ENCODE measurements at places on chromosomes 2 and 18. TPM values are rescaled to one million over a fixed set of nuclear protein-coding genes. Genes with fewer than 3 reads are reported as not detected.

Gene NEB
- 1.9 TPM for total RNA-seq

Gene CCBE1
- 34.5 TPM for total RNA-seq

Gene TWIST2
- total RNA-seq: 63.5 TPM

Gene CRYBA2
- total RNA-seq: not detected

Gene SERPINB4
- 0.64 TPM for total RNA-seq

Gene TBR1
- under 0.01 TPM for total RNA-seq

Gene ITGB6
- 15.0 TPM for total RNA-seq

Gene MC4R
- not detected for total RNA-seq

Gene SPP2
- not detected for total RNA-seq

Gene AFF3
- 5.7 TPM for total RNA-seq

Gene KCTD18
- total RNA-seq: 21.0 TPM

Gene MAP3K20
- total RNA-seq: 41.0 TPM

Gene CCDC85A
- total RNA-seq: not detected

Gene UBXN2A
- 12.2 TPM for total RNA-seq

Gene AQP12B
- total RNA-seq: not detected

Gene KCMF1
- 23.7 TPM for total RNA-seq

Gene GALNT13
- total RNA-seq: 0.78 TPM

Gene UGT1A4
- not detected for total RNA-seq

Gene G6PC2
- not detected for total RNA-seq

Gene TFCP2L1
- 0.16 TPM for total RNA-seq

Gene RNPEPL1
- total RNA-seq: 41.3 TPM

Gene CHRNG
- total RNA-seq: 3.3 TPM

Gene PPIG
- 20.8 TPM for total RNA-seq

Gene KCNE4
- 5.0 TPM for total RNA-seq

Gene CNTNAP5
- total RNA-seq: not detected

Gene FBXO15
- not detected for total RNA-seq

Gene CXCR1
- total RNA-seq: not detected

Gene CFAP65
- not detected for total RNA-seq

Gene DLGAP1
- under 0.01 TPM for total RNA-seq

Gene L3MBTL4
- 0.24 TPM for total RNA-seq
